T-helper 1 cell (primary cell): ENCODE measurements at places on chromosomes 13 and 19.

DNA sequence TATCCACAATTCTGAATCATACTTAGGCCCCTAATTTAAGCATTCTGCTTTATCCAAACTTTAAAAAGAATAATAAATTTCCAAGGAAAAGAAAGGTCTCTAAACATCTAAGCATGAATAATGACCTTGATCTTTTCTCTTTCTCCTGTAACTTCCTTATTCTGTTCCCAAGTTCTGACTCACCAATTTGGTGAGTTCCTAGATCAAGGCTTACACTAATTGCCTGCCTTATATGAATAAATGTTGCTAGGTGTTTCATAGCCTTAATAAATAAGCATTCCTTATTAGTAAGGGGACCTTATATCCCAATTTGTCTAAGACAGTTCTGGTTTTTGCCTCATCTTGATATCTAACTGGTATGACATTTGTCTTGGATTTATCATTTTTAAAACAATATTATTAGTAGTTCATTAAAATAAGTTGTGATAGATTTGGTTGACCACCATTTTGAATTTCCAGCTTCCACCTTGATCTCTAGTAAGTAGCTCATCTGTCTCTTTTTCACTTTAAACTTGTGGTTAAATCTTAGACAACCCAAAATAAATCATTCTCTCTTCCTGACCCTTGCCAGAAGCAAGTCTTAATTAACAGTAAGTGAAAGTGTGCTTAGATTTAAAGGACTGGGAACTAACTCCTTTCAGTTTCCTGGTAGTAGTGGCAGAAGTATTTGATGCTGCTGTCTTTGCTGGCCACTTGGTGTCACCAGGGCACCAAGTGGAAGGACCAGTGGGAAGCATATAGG is 121.2 kb upstream of the MLNR start:
- DNase-seq: no peak

DNA sequence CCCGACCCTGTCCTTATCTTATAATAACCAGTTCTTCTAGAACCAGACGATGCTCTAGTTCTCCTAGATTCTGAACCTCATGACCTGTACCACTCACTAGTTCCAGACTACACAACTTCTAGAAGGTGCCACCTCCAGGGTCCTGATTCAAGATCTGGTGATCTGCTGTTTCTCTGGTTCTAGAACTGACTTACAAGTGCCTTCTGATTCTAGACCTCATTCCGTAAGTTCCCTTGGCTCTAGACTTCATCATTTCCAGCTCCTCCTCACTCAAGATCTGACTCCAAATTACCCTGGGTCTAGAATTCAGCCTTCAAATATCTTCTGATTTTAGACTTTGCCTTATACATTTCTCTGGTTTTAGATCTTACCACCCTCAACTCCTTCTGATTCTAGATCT is 5.0 kb upstream of the PPP5C start:
- DNase-seq: no peak

DNA sequence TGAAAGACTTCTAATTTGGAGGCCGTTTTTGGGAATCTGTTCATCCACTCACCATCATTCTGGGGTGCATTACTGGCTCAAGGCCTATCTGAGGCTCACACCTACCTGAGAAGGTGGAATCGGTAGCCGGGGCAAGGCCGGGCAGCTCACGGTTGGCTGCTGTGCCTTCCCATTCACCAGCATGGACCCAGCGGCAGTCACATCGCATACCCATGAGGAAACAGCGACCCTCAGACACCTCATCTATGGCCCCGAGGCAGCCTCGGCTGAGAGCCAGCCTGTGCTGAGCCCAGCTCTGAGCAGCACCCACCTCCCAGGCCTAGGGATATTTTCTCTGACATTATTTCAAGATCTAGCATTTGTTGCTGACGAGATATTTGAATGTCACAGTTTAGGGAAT is 130.5 kb downstream of the ATP11A start:
- no peak for DNase-seq

DNA sequence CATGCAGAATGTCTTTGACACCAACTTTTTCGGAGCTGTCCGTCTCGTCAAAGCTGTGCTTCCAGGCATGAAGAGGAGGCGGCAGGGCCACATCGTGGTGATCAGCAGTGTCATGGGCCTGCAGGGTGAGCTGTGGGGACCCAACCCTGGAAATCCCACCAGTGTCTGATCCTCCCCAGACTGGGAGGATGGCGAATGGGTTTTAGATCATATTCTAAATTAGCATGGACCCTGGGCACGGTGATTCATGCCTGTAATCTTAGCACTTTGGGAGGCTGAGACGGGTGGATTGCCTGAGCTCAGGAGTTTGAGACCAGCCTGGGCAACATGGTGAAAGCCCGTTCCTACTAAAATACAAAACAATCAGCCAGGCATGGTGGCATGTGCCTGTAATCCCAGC is 5.5 kb downstream of the RDH8 start:
- DNase-seq: no peak

GRCh38 chr13:46642254-46642653 is 89.3 kb downstream of the LRCH1 start:
- DNase-seq: no peak
